ENCODE measurements at places on chromosomes 2 and 18.

DNA sequence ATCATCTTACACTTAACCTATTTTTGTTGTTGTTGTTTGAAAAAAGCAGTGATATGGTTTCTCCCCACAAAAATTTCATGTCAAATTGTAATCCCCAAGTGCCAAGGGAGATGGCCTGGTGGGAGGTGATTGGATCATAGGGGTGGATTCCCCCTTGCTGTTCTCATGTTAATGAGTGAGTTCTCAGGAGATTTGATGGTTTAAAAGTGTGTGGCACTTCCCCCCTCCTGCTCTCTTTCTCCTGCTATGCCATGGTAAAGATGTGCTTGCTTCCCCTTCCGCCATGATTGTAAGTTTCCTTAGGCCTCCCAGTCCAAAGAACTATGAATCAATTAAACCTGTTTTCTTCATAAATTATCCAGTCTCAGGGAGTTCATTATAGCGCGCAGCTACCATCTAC is 1362.7 kb upstream of the FAM98A start:
- no peak for DNase-seq

- no peak for DNase-seq
Measured at GRCh38 chr2:117921520-117921919, 92.3 kb downstream of the CCDC93 start.

DNA sequence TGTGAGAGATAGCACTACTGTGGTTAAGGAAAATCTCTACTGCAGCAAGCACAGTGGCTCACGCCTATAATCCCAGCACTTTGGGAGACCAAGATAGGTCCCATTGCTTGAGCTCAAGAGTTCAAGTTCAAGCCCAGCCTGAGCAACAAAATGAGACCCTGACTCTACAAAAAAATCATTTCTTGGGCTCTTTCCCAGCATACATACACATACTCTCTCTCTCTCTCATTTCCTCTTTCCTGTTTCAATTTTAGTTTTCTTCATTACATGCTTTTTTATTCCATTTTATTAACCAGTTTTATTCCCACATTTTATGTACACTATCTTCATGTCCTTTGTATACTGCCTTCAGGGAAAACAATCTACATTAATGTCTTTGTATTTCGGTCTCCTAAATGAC is 14.6 kb downstream of the WDR33 start:
- DNase-seq, result no peak

GRCh38 chr18:7641813-7642212 is 74.7 kb downstream of the PTPRM start:
- DNase-seq, result no peak

GRCh38 chr2:157087373-157088002 is 170.0 kb upstream of the GALNT5 start:
- DNase-seq, result no peak

GRCh38 chr2:67374949-67375348 is 22.2 kb upstream of the ETAA1 start:
- no peak for DNase-seq

- DNase-seq, result no peak
Measured at GRCh38 chr2:237488295-237488694, 1.2 kb downstream of the MLPH start.

DNA sequence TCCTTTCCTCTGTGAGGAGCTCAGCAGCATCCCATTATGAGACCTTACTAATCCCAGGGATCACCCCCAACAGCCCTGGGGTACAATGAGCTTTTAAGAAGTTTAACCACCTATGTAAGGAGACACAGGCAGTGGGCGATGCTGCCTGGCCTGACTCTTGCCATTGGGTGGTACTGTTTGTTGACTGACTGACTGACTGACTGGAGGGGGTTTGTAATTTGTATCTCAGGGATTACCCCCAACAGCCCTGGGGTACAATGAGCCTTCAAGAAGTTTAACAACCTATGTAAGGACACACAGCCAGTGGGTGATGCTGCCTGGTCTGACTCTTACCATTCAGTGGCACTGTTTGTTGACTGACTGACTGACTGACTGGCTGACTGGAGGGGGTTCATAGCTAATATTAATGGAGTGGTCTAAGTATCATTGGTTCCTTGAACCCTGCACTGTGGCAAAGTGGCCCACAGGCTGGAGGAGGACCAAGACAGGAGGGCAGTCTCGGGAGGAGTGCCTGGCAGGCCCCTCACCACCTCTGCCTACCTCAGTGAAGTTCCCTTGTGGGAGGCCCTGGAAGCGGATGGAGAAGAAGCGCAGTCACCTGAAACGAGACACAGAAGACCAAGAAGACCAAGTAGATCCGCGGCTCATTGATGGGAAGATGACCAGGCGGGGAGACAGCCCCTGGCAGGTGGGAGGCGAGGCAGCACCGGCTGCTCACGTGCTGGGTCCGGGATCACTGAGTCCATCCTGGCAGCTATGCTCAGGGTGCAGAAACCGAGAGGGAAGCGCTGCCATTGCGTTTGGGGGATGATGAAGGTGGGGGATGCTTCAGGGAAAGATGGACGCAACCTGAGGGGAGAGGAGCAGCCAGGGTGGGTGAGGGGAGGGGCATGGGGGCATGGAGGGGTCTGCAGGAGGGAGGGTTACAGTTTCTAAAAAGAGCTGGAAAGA is 7.6 kb downstream of the PROC start:
- DNase-seq, result no peak

DNA sequence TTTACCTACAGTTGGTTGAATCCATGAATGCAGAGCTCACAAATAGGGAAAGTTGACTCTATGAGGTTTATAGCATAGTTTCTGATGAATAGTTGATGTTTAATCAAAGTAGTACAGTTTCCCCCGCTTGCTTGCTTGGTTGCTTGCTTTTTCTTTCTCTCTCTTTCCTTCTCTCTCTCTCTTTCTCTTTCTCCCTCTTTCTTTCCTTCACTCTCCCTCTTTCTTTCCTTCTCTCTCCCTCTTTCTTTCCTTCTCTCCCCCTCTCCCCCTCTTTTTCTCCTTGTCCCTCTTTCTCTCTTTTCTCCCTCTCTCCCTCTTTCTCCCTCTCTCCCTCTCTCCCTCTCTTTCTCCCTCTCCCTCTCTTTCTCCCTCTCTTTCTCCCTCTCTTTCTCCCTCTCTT is 999.9 kb upstream of the CELF4 start:
- no peak for DNase-seq

GRCh38 chr2:8169443-8169842 is 512.4 kb upstream of the ID2 start:
- DNase-seq, result no peak

DNA sequence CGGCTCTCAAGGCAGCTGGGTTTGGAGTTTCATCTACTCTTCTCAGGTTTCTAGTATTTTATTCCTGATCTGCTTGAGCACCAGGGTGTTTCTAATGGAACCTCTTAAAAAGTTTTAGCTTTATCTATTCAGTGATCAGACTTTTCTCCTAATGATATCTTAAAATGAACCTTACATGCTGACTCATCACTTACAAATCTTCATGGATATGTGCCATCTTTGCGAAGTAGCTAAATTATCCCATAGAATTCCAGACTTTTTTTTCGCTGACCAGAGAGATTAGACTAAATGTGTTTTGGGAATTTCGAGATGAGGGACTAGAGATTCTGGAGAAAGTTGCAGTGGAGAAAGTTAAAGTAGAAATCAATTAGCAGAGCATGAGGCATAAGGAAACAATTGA is 401.0 kb downstream of the GRB14 start:
- no peak for DNase-seq

DNA sequence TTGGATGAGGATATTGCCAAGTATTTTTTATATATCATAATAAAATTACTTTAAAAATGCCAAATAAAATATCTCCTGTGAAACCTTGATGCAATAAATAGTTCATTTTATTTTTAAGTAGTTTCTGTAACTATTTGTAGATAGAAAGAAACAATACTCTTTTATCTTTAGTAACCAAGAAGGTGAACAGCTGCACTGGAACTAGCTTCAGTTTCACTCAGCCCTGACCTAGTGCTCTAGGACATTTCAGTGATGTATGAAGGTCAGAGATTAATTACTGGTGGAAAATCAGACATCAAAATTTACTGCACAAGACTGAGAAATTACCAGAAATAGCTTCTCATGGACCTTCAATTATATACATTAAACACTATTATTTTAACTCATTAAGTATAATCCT is 1305.0 kb downstream of the CNTNAP5 start:
- DNase-seq, result no peak

DNA sequence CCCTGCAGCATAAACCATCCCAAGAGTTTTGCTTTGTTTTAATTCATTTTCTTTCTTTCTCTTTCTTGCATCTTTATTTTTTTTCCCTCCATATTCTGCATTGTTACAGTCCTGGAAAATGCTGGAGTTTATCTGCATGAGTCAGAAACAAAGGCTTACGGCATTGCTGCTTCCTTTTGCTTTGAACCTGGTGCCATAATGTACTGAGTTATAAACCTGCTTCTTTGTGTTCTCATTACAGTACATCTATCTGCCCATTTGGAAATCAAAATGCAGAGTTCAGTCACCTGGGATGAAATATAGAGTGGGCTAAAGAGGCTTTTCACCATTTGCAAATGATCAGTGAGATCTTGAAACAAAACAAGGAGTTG is 1009.2 kb upstream of the FANCL start:
- DNase-seq, result no peak

GRCh38 chr2:179861027-179861415 is 391 bp downstream of the ZNF385B start:
- DNase-seq, result no peak

DNA sequence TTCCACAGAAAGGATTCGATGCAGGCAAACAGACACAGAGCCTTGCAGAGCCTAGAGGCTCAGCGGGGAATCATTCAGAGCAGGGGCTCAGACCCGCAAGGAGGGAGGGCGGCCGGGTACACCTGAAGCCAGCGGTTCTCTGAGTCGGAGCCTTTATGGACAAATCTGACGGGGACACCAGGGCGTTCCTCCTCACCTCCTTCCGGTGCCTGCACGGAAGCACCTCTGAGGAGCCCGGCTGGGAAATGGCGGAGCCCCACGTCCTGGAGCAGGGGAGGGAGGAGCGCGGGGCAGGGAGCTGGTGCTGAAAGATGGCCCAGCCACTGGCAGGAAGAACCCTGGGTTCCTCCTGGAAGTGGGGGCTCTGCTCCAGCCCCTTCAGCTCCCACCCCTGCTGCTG is 193.5 kb upstream of the ALKAL2 start:
- DNase-seq, result no peak

- no peak for DNase-seq
Measured at GRCh38 chr2:69594341-69594740, 49.2 kb downstream of the AAK1 start.

DNA sequence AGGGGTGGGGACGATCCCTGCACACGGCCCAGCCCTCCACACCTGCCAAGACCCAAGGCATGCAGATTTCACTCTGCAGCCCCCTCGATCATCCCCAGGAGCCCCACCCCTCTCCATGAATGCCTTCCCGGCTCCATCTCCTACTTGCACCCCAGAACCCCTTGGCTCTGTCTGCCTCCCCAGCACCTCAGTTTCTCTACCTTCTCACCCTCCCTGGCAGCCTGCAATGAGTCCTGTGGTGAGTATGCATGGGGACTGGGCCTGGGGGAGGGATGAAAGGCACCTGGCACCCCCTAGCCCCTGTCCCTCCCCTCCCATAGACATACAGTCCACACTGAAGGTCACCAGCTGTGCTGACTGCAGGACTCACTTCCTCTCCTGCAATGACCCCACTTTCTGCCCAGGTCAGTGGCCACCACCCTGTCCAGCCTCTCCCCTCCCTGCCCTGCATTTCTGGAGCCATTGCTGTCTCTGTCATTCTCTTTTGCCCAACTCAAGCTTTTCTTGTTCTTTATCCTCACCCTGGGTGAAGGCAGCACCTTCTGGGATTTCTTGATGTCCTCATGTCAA is 1.0 kb downstream of the TEX51 start:
- DNase-seq, result no peak

DNA sequence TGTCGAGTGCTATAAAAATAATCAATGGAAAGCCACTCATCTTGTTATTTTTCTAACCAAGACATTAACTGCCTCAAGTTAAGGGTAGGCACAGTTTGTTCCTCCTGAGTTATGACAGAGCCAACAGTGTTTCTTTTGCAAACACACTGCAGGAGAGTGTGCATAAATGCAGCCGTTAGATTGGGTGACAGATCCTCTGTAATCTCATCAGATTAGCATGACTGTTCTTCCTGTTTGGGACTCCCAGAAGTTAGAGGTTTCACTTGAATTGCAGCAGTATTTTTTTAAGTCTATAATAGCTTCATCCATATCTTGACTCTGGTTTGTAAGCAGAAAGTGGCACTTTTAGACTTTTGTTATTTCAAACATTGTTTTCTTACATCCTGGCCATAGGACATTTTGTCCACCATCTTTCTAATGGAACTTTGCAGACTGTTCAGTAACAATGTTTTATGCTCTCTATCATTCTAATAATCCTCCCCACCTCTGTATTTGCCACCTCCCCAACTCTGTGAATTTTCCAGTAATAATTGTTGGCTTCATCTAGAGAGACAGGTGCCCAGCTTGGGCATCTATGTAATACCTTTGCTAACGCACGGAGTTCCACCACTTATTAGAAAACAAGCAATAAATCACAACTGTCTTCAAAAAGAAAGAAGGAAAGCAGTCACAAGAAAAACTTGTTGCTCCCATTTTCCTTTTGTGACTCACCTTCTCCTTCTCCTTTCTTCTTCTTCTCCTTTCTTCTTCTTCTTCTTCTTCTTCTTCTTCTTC is 560.0 kb downstream of the ADCYAP1 start:
- DNase-seq, result no peak

DNA sequence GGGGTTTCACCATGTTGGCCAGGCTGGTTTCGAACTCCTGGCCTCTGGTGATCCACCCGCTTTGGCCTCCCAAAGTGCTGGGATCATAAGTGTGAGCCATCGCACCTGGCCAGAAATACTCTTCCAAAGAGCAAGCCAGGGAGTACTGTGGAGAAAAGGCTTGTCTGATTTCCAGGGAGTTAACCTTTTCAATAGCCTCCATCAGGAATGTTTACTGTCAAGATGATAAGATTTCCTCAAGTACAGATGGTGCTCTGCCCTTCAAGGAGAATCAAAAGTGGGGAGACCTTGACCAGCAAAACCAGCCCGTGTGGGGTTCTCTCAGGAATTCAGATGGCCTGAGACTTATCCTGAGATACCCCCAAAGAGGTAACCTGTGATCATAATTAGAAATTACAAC is 237.2 kb downstream of the PRKCE start:
- no peak for DNase-seq

DNA sequence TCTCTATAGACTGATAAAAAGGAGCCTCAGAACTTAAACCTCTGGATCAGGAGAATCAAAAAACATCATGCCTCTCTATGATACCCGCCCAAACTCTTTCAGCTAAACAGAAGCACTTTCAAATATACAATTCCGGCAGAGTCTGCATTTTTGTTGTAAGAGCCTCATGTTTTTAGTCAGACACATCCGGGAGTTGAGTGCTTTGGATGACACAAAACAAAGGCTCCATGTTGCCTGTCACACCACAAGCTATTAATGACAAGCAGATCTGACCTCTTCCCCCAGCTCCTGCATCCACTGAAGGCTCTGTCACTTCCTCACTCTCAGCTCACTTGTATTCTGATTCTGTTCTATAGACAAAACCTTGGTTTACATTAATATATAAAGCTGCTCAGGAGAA is 33.2 kb downstream of the SLC38A11 start:
- DNase-seq, result no peak

GRCh38 chr2:8611246-8611645 is 70.6 kb upstream of the ID2 start:
- no peak for DNase-seq

All from activated gamma-delta T cell (primary cell).